ENCODE measurements at places on chromosomes 5 and 9. TPM values are rescaled to one million over a fixed set of nuclear protein-coding genes. Genes with fewer than 3 reads are reported as not detected.

Gene ZNF883
- not detected for total RNA-seq

Gene EFNA5
- 5.1 TPM for total RNA-seq

Gene CNTLN
- 12.1 TPM for total RNA-seq

Gene DAP
- total RNA-seq: 106 TPM

Gene SLIT3
- 0.35 TPM for total RNA-seq

Gene ARHGEF28
- total RNA-seq: 24.2 TPM

Gene ZDHHC11
- total RNA-seq: 26.0 TPM

Gene GABRA6
- total RNA-seq: not detected

Gene PCDHA3
- not detected for total RNA-seq

Gene RNF145
- 21.8 TPM for total RNA-seq

Gene PCDHA13
- total RNA-seq: 3.2 TPM

Gene THOC3
- total RNA-seq: 218 TPM

Gene SHISAL2B
- not detected for total RNA-seq

Gene CDC25C
- 13.8 TPM for total RNA-seq

Gene CDC37L1
- 5.1 TPM for total RNA-seq

Gene SLC36A3
- total RNA-seq: not detected

Gene SHOC1
- total RNA-seq: not detected

Gene ARL15
- 6.9 TPM for total RNA-seq

Gene PCDHB7
- not detected for total RNA-seq

Gene TSSK1B
- total RNA-seq: 0.33 TPM
